Naive thymus-derived CD8-positive, alpha-beta T cell (primary cell): ENCODE measurements at places on chromosomes 11 and 22.
A peak's percentile ranks its signal among the peaks of the same experiment; 100 is the strongest.

DNA sequence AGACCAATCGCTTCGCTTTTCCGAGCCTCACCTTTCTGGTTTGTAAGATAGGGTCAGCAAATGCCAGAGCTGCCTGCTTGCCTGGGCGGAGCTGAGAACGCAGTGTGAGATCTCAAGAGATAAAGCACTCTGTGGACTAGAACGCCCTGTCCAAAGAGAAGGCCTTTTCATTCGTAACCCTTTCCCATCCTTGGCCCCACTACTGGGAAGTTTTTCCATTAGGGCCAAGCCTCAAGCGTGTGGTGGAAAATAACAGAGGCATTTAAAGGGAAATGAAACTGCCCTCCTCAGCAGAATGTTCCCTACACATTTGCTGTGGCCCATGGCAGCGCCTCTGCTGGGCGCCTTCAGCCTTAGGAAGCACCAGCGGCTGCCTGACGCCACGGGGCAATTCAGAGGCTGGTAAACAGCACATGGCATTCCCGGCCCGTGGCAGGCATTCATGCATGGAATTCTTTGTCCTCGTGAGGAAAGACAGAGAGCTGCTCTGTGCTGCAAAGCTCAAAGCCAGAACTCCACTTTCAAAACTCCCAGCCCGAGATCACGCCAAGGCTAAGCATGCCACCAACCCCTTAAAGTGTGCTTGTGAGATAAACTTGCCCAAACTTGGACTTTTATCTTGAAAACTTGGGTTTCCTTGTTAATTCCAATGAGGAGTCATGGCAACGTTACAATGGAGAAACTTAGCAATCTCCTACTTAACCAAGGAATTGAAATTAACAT, 38.1 kb downstream of the AHNAK start:
- no peak overlapping the region for H3K27ac ChIP-seq
- H3K4me3 ChIP-seq: no peak overlapping the region
- no peak for DNase-seq

DNA sequence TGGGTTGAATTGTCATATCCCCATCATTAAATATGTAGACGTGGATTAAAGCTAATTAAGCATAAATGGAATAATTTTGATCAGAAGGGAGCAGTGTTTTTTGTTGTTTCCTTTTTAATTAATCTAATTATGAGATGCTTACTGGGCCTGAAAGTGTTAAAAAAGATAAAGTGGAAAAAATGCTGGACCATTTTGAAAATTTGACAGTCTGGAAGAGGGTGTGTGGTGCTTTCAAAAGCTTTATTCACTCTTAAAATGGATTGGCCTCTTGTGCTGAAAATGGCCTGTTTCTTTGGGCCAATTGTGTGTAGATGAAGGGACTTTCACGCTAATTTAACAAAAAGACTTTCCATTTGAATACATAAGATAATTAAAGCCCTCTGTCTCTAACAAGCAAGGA, 1.8 kb downstream of the TNRC6B start:
- H3K36me3 ChIP-seq: no peaks in the 10 kb centered on the region
- peak overlapping the region; percentile 95 for H3K4me3 ChIP-seq
- H3K4me1 ChIP-seq: peaks cover 82% of the 10 kb centered on the region
- DNase-seq: no peak
- H3K27ac ChIP-seq: peak overlapping the region; percentile 96

- H3K27ac ChIP-seq: no peak overlapping the region
- H3K4me3 ChIP-seq: no peak overlapping the region
- no peaks in the 10 kb centered on the region for H3K36me3 ChIP-seq
- peaks cover 6% of the 10 kb centered on the region for H3K27me3 ChIP-seq
- no peak for DNase-seq
These were observed 67.8 kb downstream of the RBFOX2 start for GRCh38 chr22:35960854-35961253.

GRCh38 chr11:9177438-9178091, 86.2 kb upstream of the SCUBE2 start:
- H3K27me3 ChIP-seq: no peaks in the 10 kb centered on the region
- H3K4me3 ChIP-seq: no peak overlapping the region
- H3K4me1 ChIP-seq: peaks cover 11% of the 10 kb centered on the region
- no peak overlapping the region for H3K27ac ChIP-seq
- no peak for DNase-seq
- H3K36me3 ChIP-seq: peaks cover 22% of the 10 kb centered on the region

GRCh38 chr11:14954581-14954980, 17.6 kb downstream of the CALCA start:
- H3K27me3 ChIP-seq: no peaks in the 10 kb centered on the region
- H3K27ac ChIP-seq: no peak overlapping the region
- DNase-seq: no peak

GRCh38 chr11:57460022-57460757, at the start of gene RTN4RL2:
Gene RTN4RL2, plus strand, starts transcription at chr11:57460528. Its CDS starts 338 bp downstream, at chr11:57460866.
- H3K36me3 ChIP-seq: no peaks in the 10 kb centered on the region
- DNase-seq: no peak
- H3K27me3 ChIP-seq: peaks cover 23% of the 10 kb centered on the region
- peak within 1 kb of the TSS; percentile 72 for H3K27ac ChIP-seq

DNA sequence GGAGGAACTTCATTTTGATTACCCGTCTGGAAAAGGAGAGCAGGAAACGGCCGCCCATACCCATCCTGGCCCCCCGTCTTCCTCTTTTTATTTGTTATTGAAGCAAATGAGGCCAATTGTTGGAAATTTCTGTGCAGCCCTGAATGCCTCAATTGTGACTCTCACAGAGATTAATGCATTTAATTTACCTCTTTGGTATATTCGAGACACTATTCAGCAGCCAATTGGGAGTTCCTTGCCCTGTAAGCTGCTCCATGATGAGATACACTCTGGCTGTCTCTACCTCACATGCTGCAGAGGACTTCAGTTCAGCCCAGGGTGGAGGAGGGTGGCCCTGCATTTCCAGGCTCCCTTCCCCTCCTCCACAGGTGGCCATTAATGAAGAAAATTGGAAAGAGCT, 60.6 kb upstream of the NTM start:
- no peak overlapping the region for H3K4me3 ChIP-seq
- H3K4me1 ChIP-seq: no peaks in the 10 kb centered on the region
- H3K27me3 ChIP-seq: peaks cover 26% of the 10 kb centered on the region

DNA sequence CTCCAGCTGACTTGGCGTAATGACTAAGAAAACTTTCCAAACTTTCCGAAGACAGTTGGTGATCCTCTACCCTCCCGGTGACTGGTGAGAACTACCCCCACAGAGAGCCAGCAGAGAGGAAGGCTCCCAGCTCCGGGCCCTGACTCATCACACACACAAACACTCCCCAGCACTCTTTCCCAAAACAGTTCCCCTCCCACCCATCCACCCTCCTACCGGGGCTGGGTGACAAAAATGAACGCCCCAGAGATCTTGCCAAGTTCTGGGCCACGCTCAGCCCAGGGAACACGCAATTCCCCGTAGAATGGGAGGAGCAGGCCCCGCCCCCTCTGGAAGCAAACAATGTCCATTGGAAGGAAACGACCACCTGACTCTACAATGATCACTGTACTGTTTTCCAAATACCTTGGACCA, 21.3 kb upstream of the JAM3 start:
- H3K27ac ChIP-seq: no peak overlapping the region
- peaks cover 19% of the 10 kb centered on the region for H3K4me1 ChIP-seq
- peaks cover 7% of the 10 kb centered on the region for H3K27me3 ChIP-seq
- H3K4me3 ChIP-seq: no peak overlapping the region
- DNase-seq: no peak

DNA sequence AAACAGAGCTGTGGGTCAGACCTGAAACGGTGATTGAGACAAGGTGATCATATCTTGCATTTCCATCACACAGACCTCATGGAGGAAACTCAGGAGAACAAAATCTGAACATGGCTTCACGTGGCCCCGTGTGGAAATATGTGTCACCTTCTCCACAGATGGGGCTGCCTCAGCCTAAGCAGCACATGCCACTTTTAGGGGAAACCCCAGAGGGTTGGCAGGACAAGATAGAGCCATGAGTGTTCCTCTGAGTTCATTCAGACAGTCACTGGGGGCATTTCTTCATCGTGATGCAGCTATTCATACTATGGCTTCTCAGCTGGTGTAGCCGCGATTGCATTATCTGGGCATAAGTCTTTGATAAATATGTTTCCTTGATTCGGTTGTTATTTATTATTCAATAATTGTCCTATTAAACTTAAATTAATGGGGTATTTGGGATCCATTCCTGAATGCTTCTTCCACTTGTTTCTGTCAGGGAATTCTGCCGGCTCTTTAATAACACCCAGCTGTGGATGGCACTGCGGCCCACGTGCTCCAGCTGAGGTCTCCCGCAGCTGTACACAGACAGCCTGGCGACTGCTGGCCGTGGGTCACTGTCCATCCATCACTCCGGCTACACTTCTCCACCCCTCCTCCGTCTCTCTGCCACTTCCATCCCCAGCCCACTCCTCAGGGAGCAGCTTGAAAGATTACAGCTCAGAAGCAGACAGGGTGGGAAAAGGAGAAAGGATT, 485.1 kb downstream of the OPCML start:
- no peak overlapping the region for H3K27ac ChIP-seq
- no peaks in the 10 kb centered on the region for H3K36me3 ChIP-seq
- no peak for DNase-seq

- no peak overlapping the region for H3K4me3 ChIP-seq
- H3K27ac ChIP-seq: no peak overlapping the region
- no peak for DNase-seq
These were observed 123.4 kb downstream of the CTTN start for GRCh38 chr11:70521475-70522308.

DNA sequence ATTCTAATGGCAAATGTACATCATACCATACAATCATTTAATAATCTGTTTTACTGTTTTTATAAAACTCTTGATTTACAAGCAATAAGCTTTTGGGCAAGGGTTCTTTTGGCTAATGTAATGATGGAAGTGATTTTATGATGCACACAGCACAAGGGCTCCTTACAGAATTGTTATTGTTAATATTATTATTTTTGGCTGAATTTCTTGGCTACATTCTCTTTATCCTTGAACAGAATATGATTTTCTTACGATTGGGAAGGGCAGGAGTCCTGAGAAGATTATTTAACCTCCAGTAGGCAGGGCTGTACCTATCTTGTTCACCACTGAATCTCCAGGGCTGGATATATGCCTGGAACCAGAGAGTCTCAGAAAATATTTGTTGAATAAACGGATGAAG, 70.4 kb upstream of the ARHGAP20 start:
- no peaks in the 10 kb centered on the region for H3K36me3 ChIP-seq
- no peak for DNase-seq
- H3K27ac ChIP-seq: no peak overlapping the region
- H3K4me3 ChIP-seq: no peak overlapping the region
- H3K4me1 ChIP-seq: no peaks in the 10 kb centered on the region

- H3K4me3 ChIP-seq: no peak overlapping the region
- no peak for DNase-seq
- no peaks in the 10 kb centered on the region for H3K4me1 ChIP-seq
- H3K27ac ChIP-seq: no peak overlapping the region
- no peaks in the 10 kb centered on the region for H3K27me3 ChIP-seq
These were observed 356.2 kb downstream of the METTL15 start for GRCh38 chr11:28464252-28464867.

DNA sequence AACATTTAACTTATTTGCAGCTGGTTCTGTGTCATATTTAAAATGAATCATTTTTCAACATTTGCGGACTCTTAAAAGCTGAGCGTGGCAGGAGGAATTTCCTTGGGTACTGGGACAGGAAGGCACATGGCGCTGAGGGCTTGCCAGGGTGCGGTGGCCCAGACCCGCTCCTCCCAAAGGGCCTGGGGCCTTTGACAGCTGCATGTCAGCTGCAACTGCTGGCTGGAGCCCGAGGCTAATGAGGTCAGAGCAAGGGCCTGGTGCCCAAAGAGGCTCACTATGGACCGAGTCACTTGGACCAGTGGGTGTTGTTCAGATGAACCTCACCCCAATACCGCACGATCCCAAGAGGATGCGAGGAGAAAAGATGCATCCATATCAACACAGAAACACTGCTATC, 326.9 kb downstream of the CTTN start:
- H3K36me3 ChIP-seq: no peaks in the 10 kb centered on the region
- H3K4me1 ChIP-seq: no peaks in the 10 kb centered on the region

DNA sequence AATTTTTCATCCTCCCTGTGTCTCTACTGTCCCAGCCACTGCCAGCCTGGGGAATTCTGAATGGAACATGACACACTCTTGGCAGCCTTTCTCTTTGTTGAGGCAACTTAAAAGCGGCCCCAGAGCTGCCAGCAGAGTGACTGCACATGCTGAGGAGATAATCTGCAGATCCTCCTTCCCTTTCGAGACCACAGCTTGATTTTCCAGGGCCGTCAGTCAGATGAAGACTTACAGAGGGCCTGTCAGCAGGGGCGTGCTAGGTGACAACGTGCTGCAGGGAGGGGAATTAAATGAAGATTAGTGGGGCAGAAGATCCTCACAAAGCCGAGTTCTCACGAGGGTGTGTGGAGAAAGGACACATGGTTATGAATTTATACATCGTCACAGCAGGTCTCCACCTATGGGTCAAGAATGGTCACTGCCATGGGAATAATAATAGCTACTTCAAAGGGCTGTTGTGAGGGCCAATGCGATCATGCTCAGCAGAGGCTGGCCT, 193.5 kb upstream of the PITPNB start:
- no peaks in the 10 kb centered on the region for H3K4me1 ChIP-seq
- H3K4me3 ChIP-seq: no peak overlapping the region
- no peaks in the 10 kb centered on the region for H3K36me3 ChIP-seq
- no peak for DNase-seq

DNA sequence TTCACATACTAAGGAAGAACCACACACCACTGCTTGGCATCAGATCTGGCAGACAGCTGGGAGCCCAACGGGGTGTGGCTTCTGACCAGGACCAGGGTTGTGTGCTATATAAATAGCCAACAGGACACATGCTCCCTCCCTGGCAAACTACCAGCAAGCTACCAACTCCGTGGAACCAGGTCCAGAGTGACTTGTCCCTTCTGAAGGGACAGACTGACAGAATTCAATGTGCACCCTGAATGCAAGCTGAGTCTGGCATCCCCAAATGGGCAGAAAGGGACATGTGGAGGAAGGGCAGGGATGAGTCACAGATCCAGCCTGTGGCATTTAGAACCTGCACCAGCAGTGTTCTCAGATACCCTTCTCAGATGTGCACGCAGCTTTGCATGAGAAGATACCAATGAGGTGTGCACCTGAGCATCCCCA, 92.9 kb downstream of the MICAL3 start:
- no peak overlapping the region for H3K4me3 ChIP-seq
- peaks cover 59% of the 10 kb centered on the region for H3K4me1 ChIP-seq
- H3K27ac ChIP-seq: no peak overlapping the region
- no peaks in the 10 kb centered on the region for H3K27me3 ChIP-seq
- H3K36me3 ChIP-seq: no peaks in the 10 kb centered on the region
